HFF-Myc (cell line): ENCODE measurements at places on chromosomes 2 and 18.

DNA sequence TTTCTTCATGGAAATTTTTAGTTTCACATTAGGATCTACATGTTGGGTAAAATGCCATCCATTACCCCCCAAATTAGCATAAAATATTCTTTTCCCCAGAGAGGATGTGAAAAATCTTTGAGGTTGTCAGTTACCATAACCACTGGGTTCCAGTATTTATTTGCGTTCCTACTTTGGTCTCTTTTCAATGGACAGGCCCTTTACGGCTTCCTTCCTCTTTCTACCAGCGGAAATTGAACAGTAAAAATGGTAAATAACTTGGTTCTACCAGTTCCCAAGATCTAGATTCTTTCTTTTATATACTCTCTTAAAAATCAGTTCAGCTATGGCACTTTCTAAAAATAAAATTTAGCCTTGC is 169.2 kb upstream of the APCDD1 start:
- DNase-seq: no peak

DNA sequence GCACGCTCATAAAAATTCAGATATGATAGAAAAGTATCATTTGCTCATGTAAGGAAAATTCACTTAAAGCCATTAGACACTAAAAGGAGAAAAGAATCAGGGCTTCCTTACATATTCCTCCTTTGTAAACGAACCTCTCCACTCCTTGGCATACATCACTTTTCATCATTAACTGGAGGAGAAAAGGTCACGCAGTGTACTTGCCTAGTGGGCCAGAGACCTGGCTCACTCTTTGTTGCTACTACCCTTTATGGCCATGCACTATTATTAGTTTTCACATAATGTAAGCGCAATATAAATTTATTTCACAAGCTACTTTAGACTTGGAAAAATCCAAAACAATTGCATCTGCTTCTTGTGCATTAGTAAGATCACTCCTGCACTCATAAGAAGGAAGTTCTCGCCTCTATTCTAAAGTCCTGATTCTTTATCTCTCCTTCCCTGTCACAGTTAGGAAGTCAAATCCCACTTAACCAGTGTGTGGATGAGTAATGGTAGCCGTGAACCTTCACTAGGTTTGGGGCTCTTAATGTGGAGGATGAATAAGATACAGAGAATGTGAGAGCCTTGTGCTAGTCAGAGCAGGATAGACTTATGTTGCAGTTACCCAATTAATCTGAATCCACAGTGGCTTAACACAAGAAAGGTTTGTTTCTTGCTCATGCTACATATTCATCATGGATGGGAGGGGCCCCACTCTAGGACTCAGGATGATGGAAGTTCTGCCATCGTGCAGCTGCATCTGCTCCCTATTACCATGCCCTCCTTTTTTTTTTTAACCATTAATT is 115.0 kb upstream of the GLS start:
- peak; percentile 52 for DNase-seq

- no peak for DNase-seq
Measured at GRCh38 chr2:129751409-129751808, 228.1 kb upstream of the RAB6C start.

DNA sequence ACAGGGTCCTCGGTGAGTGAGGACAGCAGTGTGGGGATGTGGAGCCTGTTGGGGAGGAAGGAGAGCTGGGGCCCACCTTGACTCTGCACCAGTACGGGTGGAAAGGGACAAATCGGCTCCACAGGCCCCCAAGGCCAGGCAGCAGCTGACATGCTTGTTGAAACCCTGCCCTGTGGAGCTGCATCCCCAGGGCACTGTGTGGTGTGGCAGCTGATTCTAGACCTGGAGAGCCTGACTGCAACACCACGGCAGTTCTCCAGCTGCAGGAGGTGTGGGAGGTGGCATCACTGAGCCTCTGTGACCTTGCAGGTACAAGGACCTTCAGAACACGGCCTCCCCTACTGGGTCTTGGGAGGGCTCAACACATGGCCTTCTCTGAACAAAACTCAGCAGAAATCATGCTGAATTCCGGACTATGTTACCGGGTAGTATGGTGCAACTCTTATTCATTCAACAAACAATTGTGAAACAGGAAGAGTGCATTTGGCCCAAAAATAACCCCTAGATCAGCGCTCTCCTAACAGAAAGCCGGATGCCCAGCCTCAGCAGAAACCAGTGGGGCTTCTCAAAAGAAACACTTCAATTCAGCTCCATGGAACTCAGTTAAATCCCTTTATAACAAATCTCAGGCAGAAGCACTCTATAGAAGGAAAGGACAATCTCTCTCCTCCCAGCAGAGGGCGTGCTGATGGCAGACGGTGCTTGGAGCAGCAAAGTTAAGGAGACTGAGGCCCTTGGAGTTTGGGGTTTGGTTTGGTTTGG is 104.4 kb upstream of the SALL3 start:
- DNase-seq: no peak

- DNase-seq: no peak
Measured at GRCh38 chr2:31107591-31108300, 30.5 kb downstream of the GALNT14 start.

DNA sequence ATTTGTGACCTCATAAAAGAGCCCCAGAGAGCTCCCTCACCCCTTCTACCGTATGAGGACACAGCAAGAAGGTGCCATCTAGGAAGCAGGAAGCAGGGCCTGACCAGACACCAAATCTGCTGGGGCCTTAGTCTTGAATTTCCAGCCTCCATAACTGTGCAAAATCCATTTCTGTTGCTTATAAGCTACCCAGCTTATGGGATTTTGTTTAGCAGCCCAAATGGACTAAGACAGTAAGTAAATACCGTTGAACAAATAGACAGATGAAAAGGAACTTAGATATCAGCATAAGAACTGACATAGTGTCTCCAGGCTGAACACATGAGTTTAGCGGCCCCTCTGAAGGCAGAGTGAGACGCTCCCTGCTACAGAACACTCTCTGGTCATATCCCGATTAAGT is 130.9 kb downstream of the UXS1 start:
- no peak for DNase-seq

- no peak for DNase-seq
Measured at GRCh38 chr2:85768713-85769112, 14.9 kb downstream of the ATOH8 start.
